ENCODE measurements at places on chromosomes 5 and 9. TPM values are rescaled to one million over a fixed set of nuclear protein-coding genes. Genes with fewer than 3 reads are reported as not detected.
A peak's percentile ranks its signal among the peaks of the same experiment; 100 is the strongest.

The PLAC8L1 gene
- polyA plus RNA-seq: 0.48 TPM

GRCh38 chr5:171709930-171710329 is 75.7 kb upstream of the SMIM23 start:
- DNase-seq: no peak

The CCDC187 gene
- not detected for polyA plus RNA-seq

- no peak for DNase-seq
Observed at GRCh38 chr5:176621661-176622079, 8.7 kb downstream of the SNCB start.

The ADCY2 gene
- polyA plus RNA-seq: 51.3 TPM

The AQP7 gene
- polyA plus RNA-seq: 1.9 TPM

The ABLIM3 gene
- 74.7 TPM for polyA plus RNA-seq

- peak; percentile 71 for DNase-seq
Observed at GRCh38 chr9:137302118-137302448, at the start of gene NRARP. TSS of gene NRARP (minus strand) at chr9:137302271. CDS start at chr9:137301928, 343 bp downstream.

The BICD2 gene
- polyA plus RNA-seq: 28.2 TPM

- DNase-seq: no peak
Observed at GRCh38 chr5:9356351-9356825, 189.5 kb downstream of the SEMA5A start.

- DNase-seq: no peak
Observed at GRCh38 chr5:93277051-93277450, 304.0 kb downstream of the NR2F1-AS1 start.

DNA sequence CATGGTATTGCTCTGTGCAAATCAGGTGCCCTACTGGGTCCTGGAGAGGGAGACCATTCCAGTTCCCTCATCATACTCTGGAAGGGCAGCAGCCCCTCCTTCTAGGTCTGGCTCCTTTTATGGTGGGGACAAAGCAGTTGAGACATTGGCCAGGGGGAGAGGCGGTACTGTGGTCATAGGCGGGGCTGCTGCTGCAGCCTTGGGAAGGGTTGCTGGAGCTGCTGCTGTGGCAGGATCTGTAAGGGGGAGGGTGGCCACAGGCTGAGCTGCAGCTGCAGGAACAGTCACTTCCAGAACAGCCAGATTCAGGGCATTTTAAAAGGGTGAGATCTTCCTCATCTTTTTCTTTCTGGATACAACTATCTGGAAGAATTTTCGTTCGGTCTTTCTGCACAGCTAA is 233.0 kb upstream of the SGCD start:
- DNase-seq: no peak

The IFNA13 gene
- not detected for polyA plus RNA-seq

GRCh38 chr5:56480078-56480704 is 247.1 kb upstream of the ANKRD55 start:
- no peak for DNase-seq

The SPAG8 gene
- polyA plus RNA-seq: 3.3 TPM

DNA sequence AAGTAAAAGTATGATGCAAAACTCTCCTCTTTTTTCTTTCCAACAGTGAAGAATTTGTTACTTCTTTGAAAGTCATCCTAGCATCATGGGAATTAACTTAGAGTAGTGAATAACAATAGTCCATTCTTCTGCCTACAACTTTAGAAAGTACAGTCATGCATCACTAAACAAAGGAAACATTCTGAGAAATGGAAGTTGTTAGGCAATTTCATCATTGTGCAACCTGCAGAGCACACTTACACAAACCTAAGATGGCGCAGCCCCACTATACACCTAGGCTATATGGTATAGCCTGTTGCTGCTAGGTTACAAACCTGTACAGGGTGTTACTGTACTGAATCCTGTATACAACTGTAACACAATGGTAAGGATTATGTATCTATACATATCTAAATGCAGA is 1209.3 kb upstream of the C9orf72 start:
- no peak for DNase-seq

The RASEF gene
- polyA plus RNA-seq: 0.17 TPM

GRCh38 chr5:69527128-69527770 is 32.7 kb upstream of the GTF2H2C start:
- no peak for DNase-seq

The ADAMTS6 gene
- polyA plus RNA-seq: 1.2 TPM

The XRCC4 gene
- polyA plus RNA-seq: 7.2 TPM

DNA sequence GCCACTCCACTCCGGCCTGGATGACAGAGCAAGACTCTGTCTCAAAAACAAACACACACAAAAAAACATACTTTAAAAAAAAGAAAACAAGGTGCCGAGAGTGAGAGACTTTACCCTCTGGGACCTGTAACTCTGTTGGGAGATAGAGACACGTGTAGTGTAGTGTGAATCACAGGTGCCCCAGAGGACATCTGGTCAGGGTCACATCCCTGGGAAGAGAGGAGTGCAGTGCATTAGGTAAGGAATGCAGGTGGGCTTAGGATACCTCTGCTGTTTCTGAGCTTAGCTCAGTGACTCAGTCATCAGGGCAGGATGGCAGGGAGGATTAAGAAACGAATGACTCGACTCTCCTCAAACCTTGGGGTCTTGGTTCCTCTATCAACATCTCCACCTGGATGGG is 174.6 kb downstream of the GOLPH3 start:
- no peak for DNase-seq

The SYNPO gene
- 45.2 TPM for polyA plus RNA-seq

The NFIB gene
- 115 TPM for polyA plus RNA-seq

- DNase-seq: no peak
Observed at GRCh38 chr9:132740526-132741309, 70.5 kb downstream of the GTF3C4 start.

The ELL2 gene
- 5.0 TPM for polyA plus RNA-seq
